Muscle of leg (tissue), 16 donors: ENCODE measurements at places on chromosomes 7 and 10. TPM values are rescaled to one million over a fixed set of nuclear protein-coding genes. Genes with fewer than 3 reads are reported as not detected.

GRCh38 chr7:44102846-44103565, 1.1 kb upstream of the AEBP1 start:
- peaks cover 46% of the 10 kb centered on the region for H3K4me1 ChIP-seq
- H3K4me3 ChIP-seq = no peak overlapping the region
- H3K27me3 ChIP-seq = peaks cover 5% of the 10 kb centered on the region
- H3K36me3 ChIP-seq = peaks cover 7% of the 10 kb centered on the region
- no peak for DNase-seq

ADRA2A gene
- 2.3 TPM for total RNA-seq

- DNase-seq = peak; percentile 65
- peaks cover 24% of the 10 kb centered on the region for H3K36me3 ChIP-seq
- H3K27ac ChIP-seq = peak overlapping the region; percentile 85
- H3K4me1 ChIP-seq = peaks cover 34% of the 10 kb centered on the region
- H3K27me3 ChIP-seq = no peaks in the 10 kb centered on the region
- peak overlapping the region; percentile 8 for H3K4me3 ChIP-seq
These were observed 182.6 kb downstream of the TCF7L2 start for GRCh38 chr10:113132591-113133121.

PURB gene
- total RNA-seq = 18.6 TPM

NEUROG3 gene
- not detected for total RNA-seq

CPA2 gene
- 0.44 TPM for total RNA-seq

LEP gene
- total RNA-seq = not detected
